ENCODE measurements at places on chromosomes 4 and X.
A peak's percentile ranks its signal among the peaks of the same experiment; 100 is the strongest.

DNA sequence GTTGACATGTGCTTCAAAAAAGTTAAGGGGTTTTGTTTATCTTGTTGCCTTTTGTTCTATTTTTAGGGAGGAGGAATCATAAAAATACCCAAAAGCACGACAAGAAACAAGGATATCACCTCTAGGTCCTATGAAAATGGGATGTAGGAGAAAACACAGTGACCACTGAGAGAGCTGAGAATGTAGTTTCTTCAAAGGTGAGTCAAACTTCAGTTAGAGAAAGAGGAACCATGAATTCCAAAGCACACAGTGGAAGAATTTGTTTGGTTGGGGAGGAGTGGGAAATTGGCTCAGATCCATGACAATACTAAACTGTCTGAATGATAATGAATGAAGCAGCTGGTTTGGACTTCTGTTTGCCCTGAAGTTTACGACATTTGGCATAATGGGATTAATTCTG lies 19.1 kb upstream of the FRYL start:
- no peak for DNase-seq

GRCh38 chr4:184190711-184191110 lies 27.0 kb downstream of the ENPP6 start:
- no peak for DNase-seq

- DNase-seq: peak; percentile 91
These were observed 176.7 kb downstream of the LDB2 start for GRCh38 chr4:16721613-16722291.

DNA sequence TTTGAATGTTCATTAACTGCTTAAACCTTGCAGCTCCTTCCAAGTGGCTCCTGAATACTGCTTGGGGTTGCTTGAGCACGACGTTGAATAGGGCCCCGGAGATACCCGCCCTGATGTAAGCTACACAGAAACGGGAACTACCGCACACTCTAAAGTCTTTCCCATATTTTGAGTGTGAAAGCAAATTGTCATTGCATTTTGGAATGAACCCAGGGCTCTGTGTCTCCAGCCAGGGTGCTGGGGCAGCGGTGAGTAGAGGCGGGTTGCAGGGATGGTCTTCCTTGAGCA lies 59.4 kb upstream of the HELT start:
- no peak for DNase-seq

DNA sequence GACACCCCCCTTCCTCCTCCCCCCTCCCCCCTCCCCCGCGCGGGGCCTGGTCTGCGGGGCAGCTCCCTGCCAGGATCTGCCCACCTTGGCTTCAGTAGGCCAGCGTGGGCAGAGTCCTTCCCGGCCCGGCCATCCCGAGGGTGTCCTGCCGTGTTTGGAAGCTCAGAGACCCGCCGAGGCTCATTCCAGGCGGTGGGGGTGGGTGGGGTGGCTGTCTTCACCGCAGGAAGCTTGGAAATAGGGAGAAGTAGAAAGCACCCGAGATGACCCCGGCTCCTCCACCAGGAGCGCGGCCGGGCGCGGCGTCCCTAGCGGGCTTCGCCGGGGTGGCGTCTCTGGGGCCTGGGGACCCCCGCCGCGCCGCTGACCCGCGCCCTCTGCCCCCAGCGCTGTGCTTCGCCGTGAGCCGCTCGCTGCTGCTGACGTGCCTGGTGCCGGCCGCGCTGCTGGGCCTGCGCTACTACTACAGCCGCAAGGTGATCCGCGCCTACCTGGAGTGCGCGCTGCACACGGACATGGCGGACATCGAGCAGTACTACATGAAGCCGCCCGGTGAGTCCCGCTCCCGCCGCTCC lies 1.6 kb downstream of the NAT8L start:
- no peak for DNase-seq

All from fibroblast of lung (primary cell).